ENCODE measurements at places on chromosomes 11 and 22. TPM values are rescaled to one million over a fixed set of nuclear protein-coding genes. Genes with fewer than 3 reads are reported as not detected.

- no peak overlapping the region for H3K4me3 ChIP-seq
- no peak for DNase-seq
- no peaks in the 10 kb centered on the region for H3K27me3 ChIP-seq
- no peaks in the 10 kb centered on the region for H3K36me3 ChIP-seq
Measured at GRCh38 chr11:79108851-79109250, 332.0 kb downstream of the TENM4 start.

OR56B1 gene
- not detected for polyA plus RNA-seq

OR2AT4 gene
- not detected for polyA plus RNA-seq

APOL5 gene
- polyA plus RNA-seq = not detected

GRCh38 chr11:133509924-133510697 lies 22.2 kb downstream of the OPCML start:
- H3K27me3 ChIP-seq = no peaks in the 10 kb centered on the region
- H3K36me3 ChIP-seq = no peaks in the 10 kb centered on the region
- H3K4me3 ChIP-seq = no peak overlapping the region
- no peaks in the 10 kb centered on the region for H3K4me1 ChIP-seq
- no peak overlapping the region for H3K27ac ChIP-seq
- no peak for DNase-seq

GRCh38 chr11:120028181-120028896 lies 109.6 kb downstream of the TRIM29 start:
- peak; percentile 28 for DNase-seq
- peaks cover 3% of the 10 kb centered on the region for H3K4me1 ChIP-seq
- no peaks in the 10 kb centered on the region for H3K36me3 ChIP-seq
- H3K4me3 ChIP-seq = no peak overlapping the region
- no peak overlapping the region for H3K27ac ChIP-seq

GRCh38 chr11:126624506-126624905 lies 269.0 kb downstream of the ST3GAL4 start:
- no peak overlapping the region for H3K27ac ChIP-seq
- H3K4me3 ChIP-seq = no peak overlapping the region
- peaks cover 40% of the 10 kb centered on the region for H3K4me1 ChIP-seq
- DNase-seq = no peak
- no peaks in the 10 kb centered on the region for H3K36me3 ChIP-seq

DNA sequence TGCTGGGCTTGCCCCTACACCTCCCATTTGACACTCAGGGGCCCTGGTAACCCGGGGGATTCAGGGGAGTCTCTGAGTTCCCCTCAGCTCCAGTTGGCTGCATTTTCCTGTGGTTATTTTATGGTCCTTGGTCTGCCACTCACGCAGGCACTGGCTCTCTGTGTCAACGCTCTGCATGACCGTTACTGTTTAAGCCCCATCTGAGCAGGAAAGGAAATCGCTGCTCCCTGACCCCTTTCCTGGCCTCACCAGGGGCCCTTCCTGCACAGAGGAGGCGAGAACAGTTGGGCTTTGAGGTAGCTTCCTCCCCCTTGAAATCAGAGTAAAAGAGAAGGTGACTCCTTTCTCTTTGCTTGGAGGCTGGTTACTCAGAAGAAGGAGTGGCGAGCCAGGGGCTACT lies 2.4 kb downstream of the C1QTNF4 start:
- H3K27ac ChIP-seq = no peak overlapping the region
- H3K4me1 ChIP-seq = peaks cover 6% of the 10 kb centered on the region

- no peaks in the 10 kb centered on the region for H3K27me3 ChIP-seq
- H3K27ac ChIP-seq = no peak overlapping the region
- no peak for DNase-seq
- no peaks in the 10 kb centered on the region for H3K36me3 ChIP-seq
- H3K4me3 ChIP-seq = no peak overlapping the region
Measured at GRCh38 chr11:61181489-61181888, 20.3 kb upstream of the VPS37C start.

GAB2 gene
- polyA plus RNA-seq = 1.7 TPM

- H3K4me1 ChIP-seq = peaks cover 5% of the 10 kb centered on the region
- DNase-seq = no peak
- H3K27ac ChIP-seq = no peak overlapping the region
- no peaks in the 10 kb centered on the region for H3K27me3 ChIP-seq
Measured at GRCh38 chr11:111272420-111272819, 25.9 kb upstream of the POU2AF3 start.

GRCh38 chr11:69361466-69361865 lies 67.5 kb downstream of the MYEOV start:
- peak; percentile 12 for DNase-seq
- peaks cover 31% of the 10 kb centered on the region for H3K4me1 ChIP-seq
- no peaks in the 10 kb centered on the region for H3K36me3 ChIP-seq
- H3K4me3 ChIP-seq = no peak overlapping the region
- no peak overlapping the region for H3K27ac ChIP-seq
- no peaks in the 10 kb centered on the region for H3K27me3 ChIP-seq

OR5B2 gene
- polyA plus RNA-seq = not detected

ANO5 gene
- polyA plus RNA-seq = 1.0 TPM
